ENCODE measurements at places on chromosomes 6 and 20. TPM values are rescaled to one million over a fixed set of nuclear protein-coding genes. Genes with fewer than 3 reads are reported as not detected.

FKBP1C gene
- total RNA-seq, result 4.3 TPM

COL12A1 gene
- not detected for total RNA-seq

RRP36 gene
- 54.2 TPM for total RNA-seq

SNX3 gene
- 61.4 TPM for total RNA-seq

- H3K4me1 ChIP-seq, result peaks cover 4% of the 10 kb centered on the region
- no peak overlapping the region for H3K27ac ChIP-seq
- H3K27me3 ChIP-seq, result no peaks in the 10 kb centered on the region
- DNase-seq, result no peak
- H3K36me3 ChIP-seq, result no peaks in the 10 kb centered on the region
- H3K4me3 ChIP-seq, result no peak overlapping the region
Measured at GRCh38 chr6:130417951-130418350, 52.1 kb downstream of the TMEM200A start.

DNA sequence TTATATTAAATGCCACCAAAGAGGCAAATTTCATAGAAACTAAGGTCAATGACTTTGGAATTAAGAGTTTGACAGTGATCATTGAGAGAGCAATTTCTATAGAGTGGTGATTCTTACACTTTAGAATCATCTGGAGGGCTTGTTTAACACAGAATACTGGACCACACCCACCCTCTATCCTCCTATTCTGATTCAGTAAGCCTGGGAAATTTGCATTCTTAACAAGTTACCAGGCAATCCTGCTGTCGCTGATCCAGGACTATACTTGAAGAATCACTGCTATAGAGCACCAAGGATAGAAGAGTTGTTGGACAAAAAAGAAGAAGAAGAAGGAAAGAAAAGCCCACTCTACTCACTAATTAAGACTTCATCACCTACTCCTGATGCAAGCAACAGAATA, 21.3 kb upstream of the TBX18 start:
- no peaks in the 10 kb centered on the region for H3K4me1 ChIP-seq
- no peak overlapping the region for H3K27ac ChIP-seq
- H3K36me3 ChIP-seq, result no peaks in the 10 kb centered on the region
- DNase-seq, result no peak

- H3K4me3 ChIP-seq, result no peak overlapping the region
- no peaks in the 10 kb centered on the region for H3K36me3 ChIP-seq
- no peaks in the 10 kb centered on the region for H3K4me1 ChIP-seq
- H3K27ac ChIP-seq, result no peak overlapping the region
Measured at GRCh38 chr20:36314734-36315544, 8.8 kb downstream of the DLGAP4 start.

- peaks cover 11% of the 10 kb centered on the region for H3K4me1 ChIP-seq
- no peaks in the 10 kb centered on the region for H3K36me3 ChIP-seq
- H3K27ac ChIP-seq, result no peak overlapping the region
- H3K27me3 ChIP-seq, result peaks cover 82% of the 10 kb centered on the region
Measured at GRCh38 chr6:2534406-2535042, 216.2 kb downstream of the MYLK4 start.
